CD4-positive, alpha-beta T cell treated with Interleukin-10 for 1 hour (primary cell): ENCODE measurements at places on chromosomes 3 and 15.

DNA sequence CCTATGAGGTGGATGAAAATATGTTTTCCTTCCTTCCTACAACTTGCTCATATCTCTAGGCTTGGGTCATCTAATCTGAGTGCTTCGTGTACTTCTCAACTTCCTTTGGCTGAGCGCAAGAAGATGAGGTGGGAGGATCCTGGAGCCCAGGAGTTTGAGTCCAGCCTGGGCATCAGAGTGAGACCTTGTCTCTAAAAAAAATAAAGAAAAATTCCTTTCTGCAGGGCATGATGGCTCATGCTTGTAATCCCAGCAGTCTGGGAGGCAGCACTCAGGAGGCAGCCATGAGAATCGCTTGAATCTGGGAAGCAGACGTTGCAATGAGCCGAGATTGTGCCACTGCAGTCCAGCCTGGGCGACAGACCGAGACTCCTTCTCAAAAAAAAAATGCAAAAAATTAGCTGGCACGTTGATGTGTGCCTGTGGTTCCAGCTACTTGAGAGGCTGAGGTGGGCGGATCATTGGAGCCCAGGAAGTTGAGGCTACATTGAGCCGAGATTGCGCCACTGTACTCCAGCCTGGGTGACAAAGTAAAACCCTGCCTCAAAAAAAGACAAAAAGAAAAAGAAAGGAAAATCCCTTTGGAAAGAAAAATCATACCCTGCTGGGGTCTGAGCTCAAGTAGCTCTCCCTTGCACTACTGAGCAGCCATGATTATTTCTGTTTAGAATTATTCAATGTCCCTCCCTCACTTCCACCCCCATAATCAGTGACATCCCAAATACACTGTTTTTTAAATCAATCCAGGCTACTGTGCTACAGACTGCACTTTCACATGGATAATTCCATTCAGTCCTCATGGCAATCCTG, 28.0 kb upstream of the RAB11A start:
- no peak for DNase-seq

DNA sequence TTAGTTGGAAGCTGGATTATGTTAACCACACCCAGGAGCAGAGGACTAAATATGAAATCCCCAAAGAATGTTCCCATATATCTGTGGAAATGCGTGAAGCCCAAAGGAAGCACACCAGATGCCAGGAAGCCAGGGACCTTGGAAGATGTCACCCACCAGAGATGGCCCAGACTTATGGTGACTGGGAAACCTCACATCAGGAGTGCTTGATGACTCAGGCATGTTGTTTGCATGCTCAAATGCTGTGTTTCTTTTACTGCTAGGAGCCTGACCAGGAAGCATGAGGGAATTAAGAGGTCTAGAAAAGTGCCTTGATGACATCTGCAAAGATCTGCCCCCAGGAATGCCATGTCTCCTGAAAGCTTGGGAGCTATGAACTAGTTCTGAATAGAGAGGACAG, 109.0 kb upstream of the SLC2A2 start:
- DNase-seq: no peak

- DNase-seq: no peak
These were observed 545.0 kb downstream of the PYDC2 start for GRCh38 chr3:192005989-192006388.

GRCh38 chr3:71641674-71642073, 58.1 kb upstream of the FOXP1 start:
- no peak for DNase-seq

- DNase-seq: no peak
These were observed 3.3 kb downstream of the RPL35A start for GRCh38 chr3:197953325-197953724.
